ENCODE measurements at places on chromosomes 3 and 15.
A peak's percentile ranks its signal among the peaks of the same experiment; 100 is the strongest.

DNA sequence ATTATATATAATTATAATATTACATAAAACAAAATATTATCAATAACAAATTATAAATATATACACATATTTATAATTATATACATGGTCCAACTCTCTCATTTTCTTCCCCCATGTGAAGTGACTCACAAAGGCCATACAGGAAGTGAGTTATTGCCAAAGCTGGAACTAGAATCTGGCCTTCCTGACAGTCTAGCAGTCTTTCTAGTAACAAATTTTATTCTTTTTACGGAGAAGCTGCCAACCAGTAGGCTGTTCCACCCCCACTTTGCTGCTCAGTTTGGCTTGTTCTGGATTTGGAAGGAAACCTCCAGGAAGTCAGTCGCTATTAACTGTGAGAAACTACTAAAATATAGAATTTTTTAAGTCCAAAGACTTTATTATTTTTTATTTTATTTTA is 79.6 kb downstream of the DHX36 start:
- no peak for DNase-seq

GRCh38 chr3:127598841-127599570 is 795 bp downstream of the MCM2 start:
- DNase-seq, result no peak

DNA sequence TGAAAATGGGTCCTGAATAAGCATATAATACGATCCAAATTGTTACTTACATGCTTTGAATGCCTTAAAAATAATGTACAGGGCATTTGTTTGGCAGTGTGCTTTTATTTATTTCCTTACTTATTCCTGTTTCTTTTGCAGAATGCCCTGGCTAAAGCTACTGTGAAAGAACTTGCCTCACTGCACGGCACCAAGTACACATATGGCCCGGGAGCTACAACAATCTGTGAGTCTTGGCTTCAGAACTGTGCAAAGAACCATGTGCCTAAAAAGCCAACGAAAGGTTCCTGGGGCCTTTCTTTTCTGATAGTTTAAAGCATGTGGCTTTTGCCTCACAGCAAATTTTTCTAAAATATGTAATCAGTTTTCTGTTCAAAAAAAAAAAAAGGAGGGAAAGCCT is 7.8 kb upstream of the CPA3 start:
- no peak for DNase-seq

GRCh38 chr15:92457471-92458041 is 63.9 kb downstream of the ST8SIA2 start:
- DNase-seq, result no peak

GRCh38 chr3:42886294-42886822 is 10.7 kb upstream of the CYP8B1 start:
- no peak for DNase-seq

DNA sequence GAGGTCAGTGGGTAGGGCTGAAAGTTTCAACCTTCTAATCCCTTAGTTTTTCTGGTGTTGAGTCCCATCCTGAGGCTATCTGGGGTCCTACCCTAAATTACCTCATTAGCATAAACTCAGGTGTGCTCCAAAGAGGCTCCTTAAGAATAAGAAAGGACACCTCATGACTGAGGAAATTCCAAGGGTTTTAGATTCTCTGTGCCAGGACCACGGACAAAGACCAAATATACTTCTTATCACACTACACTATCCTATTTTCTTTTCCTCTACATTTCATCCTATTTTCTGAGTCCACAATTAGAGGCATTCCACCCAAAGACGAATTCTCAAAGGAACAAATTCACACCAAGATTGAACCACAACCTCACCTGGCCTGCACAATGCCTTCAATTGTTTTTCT is 9.8 kb upstream of the THSD4 start:
- no peak for DNase-seq

DNA sequence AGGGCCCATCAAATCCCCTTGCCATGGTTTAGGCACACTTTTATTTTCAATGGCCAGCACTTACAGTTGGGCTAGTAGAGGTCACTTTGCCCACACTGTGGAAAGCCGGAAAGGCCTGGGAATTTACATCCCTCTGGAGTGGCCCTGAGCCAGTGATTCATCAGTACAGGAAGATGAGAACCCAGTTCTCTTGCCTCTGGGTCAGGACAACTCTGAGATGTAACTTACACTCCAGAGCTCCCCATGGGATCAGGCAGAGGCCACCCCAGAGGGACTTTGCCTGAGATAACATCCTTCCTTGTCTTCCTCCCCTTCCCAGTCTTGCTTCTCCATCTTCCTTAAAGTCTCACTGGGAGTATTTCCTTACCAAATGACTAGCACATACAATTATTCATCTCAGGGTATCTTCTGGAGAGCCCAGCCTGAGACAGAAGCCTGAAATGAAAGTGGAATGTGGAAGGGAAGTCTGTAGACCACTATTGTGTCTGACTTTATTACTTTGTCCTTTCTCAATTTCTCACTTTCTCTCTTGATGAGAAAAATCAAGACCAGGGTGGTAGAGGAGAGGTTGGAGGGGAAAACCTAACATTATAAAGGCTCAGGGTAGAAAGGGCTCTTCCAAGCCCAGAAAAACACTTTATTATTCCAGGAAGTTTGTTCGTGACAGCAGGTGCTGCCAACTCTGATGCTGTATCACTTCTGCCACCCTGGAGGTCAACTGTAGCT is 220.8 kb downstream of the ZNF621 start:
- DNase-seq, result no peak

GRCh38 chr3:149333176-149333859 is at the start of gene TM4SF18:
TM4SF18 (minus strand) TSS chr3:149333636; CDS start chr3:149333382, 254 bp downstream.
- no peak for DNase-seq

- no peak for DNase-seq
Observed at GRCh38 chr15:67812241-67812644, 13.1 kb upstream of the SKOR1 start.

GRCh38 chr15:89823836-89824606 is 9.4 kb upstream of the ANPEP start:
- DNase-seq, result no peak

DNA sequence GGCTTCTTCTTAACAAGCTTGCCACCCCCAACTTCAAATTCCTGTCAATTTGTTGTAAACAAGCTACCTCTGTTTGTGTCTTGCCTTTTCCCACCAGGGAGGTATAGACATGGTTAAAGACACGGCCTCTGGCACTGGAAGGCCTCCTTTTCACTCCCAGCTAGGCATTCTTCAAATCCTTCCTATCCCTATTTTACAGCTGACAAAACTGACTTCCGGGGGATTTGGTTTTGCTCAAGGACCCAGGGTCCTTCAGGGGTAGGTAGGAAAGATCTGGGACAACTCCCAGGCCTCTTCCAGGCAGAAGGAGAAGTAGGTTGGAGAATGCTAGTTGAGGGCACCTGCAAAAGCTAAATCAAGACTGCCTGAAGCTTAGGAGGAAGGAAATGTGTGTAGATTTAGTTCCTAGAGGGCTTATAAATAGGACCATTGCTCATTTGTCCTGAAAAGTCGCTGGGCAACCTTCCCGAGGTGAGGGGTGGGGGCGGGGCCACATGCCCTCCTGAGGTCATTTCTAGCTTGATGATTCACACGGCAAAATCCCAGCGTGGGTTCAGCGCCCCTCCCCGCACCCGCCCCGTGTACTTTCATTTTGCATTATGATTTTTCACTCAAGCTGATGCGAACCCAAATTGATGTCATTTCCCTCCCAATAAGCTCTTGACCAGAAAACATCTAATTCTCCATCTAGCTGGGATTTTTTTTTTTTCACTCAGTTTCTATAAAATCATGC is 365.5 kb downstream of the SHQ1 start:
- DNase-seq, result peak; percentile 86

DNA sequence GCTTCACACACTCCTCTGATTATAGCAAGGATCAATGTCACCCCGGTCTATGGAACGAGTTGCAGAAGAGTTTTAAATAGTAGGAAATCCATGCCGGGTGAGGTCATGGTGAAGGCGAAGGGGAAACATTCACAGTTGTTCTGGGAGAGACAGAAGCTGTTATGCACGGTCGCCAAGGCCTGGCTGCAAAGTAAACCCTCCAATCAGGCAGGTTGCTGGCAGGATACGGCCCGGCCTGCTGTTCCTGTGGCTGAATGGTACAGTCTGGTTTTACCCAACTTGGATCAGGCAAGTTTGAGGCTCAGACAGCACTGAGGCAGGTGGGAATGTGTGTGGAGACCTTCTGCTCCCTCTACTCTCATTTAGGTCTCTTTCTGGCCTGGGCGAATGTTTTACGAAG is 45.3 kb upstream of the ATP2B2 start:
- no peak for DNase-seq

DNA sequence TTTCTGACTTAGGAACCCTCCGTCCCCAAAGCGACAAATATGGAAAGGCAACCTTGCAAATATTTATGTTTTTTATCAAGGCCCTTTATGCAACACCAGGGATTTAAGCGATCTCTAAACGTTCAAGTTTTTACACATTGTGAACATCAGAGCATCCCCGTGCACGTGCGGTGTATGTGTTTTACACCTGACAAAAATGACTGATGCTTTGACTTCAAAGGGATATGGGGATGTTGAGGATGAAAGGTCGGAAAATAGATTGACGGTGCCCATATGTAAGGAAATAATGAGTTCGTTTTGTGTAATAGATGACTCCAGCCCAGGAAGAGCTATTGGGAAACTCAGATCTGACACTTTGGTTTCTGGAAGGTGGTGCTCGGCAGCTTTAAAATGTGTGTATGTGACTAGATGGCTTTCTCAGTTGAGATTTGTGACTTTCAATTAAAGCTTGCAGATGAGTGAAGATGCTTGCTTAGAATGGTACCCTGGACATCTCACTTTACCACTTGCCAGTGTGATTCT is 866 bp downstream of the SLC49A4 start:
- DNase-seq, result no peak

DNA sequence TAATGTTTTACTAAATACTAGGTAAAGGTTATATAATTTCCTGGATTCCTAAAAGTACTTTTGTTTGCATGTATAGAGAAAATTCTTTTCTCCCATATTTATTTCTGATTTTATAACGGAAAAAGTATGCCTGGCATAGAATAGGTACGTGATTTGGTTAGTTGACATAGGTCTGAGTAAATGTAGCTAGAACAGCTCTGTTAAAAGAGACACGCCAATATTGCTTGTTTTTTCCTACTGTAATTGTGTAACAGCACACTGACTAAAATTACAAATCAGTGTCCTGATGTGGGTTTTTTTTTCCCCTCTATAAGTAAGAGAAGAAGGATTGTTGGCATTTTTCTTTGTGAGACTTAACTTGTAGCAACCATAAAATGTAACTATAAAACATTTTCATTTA is 26.7 kb downstream of the KLHL24 start:
- DNase-seq, result no peak

GRCh38 chr15:100048736-100049135 is 293.0 kb downstream of the ADAMTS17 start:
- DNase-seq, result no peak

- peak; percentile 89 for DNase-seq
Observed at GRCh38 chr15:77013776-77014131, 18.8 kb downstream of the PSTPIP1 start.

GRCh38 chr3:129626744-129627349 is 20.4 kb upstream of the PLXND1 start:
- peak; percentile 73 for DNase-seq

GRCh38 chr3:38003371-38003816 is 12.8 kb downstream of the VILL start:
- DNase-seq, result peak; percentile 67

- DNase-seq, result no peak
Observed at GRCh38 chr3:78707609-78708008, 1060.2 kb downstream of the ROBO1 start.

DNA sequence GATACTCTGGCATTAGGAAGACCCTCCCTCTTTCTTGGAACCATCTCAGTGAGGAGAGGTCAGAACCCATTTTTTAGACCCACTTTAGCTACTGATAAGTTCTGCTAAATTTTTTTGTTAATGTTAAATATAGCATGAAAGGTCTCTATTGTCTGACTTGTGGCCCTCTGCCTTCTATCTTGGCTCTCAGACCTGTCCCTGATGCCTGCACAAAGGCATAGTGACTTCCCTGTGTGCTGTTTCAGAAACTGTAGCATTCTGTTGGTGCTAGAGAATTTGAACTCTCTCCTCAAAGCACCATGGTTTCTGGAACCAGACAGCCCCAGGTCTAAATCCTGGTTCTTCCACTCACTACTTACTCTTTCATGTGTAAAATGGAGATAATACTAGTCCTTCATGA is 15.4 kb downstream of the MAPKBP1 start:
- no peak for DNase-seq

DNA sequence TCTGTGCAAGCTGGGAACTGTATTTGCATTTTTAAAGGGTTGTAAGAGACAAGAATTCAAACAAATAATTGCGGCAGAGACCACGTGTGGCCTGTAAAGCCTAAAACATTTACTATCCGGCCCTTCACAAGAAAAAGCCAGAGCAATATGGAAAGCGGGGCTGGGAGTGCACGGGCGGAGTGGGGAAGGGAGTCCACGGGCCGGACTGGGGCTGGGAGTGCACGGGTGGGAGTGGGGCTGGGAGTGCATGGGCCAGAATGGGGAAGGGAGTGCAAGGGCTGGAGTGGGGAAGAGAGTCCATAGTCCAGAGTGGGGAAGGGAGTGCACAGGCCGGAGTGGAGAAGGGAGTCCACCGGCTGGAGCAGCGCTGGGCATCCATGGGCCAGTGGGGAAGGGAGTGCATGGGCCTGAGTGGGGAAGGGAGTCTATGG is 41.2 kb downstream of the KLF15 start:
- no peak for DNase-seq

GRCh38 chr15:35725353-35725752 is 179.4 kb upstream of the DPH6 start:
- no peak for DNase-seq

- no peak for DNase-seq
Observed at GRCh38 chr15:101156509-101157159, 95.2 kb downstream of the CHSY1 start.

GRCh38 chr15:45785897-45786296 is 151.1 kb downstream of the SQOR start:
- DNase-seq, result no peak

DNA sequence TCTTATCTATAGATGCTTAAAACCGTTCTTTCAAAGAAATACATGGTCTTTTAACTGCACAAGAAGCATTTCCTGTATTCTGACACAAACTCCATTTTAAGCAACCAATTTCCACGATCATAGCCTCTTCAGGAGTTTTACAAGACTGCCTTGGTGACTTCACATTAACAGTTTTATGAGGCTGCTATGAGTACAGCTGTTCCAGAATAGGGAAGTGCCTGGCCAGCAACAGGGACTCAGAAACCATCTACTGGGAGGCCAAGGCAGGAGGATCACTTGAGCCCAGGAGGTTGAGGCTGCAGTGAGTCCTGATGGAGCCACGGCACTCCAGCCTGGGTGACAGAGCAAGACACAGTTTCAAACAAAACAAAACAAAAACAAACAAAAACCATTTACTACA is 78.4 kb downstream of the B3GNT5 start:
- no peak for DNase-seq

All from activated naive CD4-positive, alpha-beta T cell treated with Interleukin-2 at 50 U/mL for 16 hours (primary cell).